Muscle of arm (tissue), 14 donors: ENCODE measurements at places on chromosomes 6 and 20. TPM values are rescaled to one million over a fixed set of nuclear protein-coding genes. Genes with fewer than 3 reads are reported as not detected.

- DNase-seq: no peak
Observed at GRCh38 chr6:12648171-12648570, 68.4 kb upstream of the PHACTR1 start.

GRCh38 chr20:40073535-40074111 lies 615.4 kb downstream of the MAFB start:
- no peak for DNase-seq

DNA sequence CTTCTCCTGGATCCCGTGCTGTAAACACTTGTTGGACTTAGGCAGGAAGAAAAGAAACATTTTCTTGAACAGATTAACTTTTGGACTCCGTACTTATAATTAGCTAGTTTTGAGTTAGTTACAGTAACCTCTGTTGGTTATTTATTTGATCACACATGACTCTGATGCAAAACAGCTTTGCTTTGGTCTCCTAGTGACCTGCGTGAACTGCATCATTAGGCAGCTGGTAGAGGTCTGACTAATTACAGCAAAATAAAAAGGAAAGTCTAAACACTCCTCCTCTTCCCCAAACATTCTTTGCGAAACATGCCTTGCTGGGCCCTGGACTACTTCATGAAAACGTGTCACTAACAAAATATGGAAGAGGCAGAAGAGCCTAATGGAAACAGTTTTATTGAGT lies 61.1 kb upstream of the ZFP64 start:
- no peak for DNase-seq

DNA sequence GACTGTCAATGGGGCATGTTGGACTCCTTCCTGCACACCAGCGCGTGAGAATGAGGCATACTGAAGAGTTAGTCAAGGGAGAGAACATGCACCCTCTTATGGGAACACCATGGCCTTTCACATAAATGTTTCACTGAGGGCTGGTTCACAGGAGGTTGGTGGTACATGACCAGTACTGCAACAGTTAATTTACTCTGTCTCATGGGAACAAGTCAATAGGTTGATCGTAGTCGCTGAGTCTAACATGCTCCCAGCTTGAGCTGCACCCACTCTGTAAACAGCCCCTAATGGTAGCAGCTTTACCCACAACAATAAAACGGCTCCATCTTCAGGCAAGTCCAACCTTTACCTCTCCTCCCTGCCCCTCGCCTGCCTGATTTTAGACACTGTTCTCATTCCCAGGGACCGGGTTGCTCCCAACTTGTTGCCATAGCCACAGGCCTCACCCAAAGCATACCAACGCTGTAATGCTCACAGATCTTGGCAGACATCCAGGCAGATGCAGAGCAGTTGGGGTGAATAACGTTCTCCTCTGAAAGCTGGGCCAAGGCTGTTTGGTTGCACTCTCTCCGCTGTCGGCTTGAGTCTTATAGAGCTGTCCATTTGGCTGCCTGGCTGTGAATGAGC lies 111.3 kb downstream of the LY86 start:
- peak; percentile 84 for DNase-seq

DNA sequence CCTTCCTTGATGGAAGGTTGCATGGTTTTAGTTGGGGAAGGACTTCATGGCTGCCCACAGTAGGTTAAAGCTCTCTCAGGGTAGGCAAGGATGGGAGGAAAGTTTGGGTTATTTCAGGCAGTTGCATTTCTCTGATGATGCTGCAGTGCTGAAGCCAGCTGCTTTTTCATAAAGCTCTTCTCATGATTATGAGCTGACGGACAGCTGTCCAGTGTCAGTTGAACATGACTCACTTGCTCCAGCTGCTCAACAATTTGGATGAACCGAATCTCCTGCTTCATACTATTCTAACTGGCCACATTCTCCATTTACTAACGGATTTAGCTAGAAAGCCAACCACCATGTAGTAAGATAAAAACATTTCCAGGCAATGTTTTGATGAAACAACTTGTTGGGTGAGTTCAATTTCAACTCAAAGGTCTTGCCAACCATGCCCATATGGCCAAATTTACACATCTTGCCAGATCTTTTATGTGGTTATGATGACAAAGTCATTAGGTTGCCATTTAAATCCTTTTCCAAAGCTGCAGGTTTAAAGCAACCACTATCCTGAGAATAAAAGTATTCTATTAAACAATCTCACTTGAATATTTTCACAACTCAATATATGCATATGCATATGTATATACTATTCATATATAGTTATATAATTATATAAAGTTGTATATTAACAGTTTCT lies 125.9 kb downstream of the HS3ST5 start:
- no peak for DNase-seq

DNA sequence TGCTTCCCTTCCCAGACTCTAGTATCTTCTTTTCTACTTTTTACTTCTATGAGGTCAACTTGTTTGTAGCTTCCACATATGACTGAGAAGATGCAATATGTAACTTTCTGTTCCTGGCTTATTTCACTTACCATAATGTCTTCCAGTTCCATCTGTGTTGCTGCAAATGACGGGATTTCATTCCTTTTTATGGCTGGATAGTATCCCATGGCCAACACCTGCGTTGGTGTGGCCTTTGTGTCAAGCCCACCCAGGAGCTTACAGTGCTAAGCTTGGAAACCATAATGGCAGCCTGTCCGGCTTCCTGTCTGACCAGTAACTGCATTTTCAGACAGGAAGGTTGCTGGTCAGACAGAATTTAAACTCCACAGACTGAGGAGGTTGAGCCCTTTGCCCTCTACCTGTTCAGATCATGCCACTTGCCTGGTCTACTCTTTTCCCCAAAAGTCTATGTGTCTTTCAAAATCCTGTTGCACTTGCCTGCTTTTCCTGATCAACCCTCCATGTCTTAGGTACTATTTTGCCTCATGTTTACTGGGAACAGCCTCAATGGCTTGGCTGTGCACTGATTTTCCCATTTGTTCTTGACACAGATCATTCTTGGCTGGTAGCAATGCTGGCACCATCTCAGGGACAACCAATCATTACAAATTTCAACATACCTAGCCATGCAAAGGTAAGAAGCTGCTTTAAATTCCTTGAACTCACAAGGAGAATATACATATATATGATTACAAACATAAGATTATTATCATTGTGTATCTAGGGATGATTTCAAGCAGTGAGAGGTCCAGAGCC lies 114.3 kb upstream of the PLEKHG1 start:
- no peak for DNase-seq

DNA sequence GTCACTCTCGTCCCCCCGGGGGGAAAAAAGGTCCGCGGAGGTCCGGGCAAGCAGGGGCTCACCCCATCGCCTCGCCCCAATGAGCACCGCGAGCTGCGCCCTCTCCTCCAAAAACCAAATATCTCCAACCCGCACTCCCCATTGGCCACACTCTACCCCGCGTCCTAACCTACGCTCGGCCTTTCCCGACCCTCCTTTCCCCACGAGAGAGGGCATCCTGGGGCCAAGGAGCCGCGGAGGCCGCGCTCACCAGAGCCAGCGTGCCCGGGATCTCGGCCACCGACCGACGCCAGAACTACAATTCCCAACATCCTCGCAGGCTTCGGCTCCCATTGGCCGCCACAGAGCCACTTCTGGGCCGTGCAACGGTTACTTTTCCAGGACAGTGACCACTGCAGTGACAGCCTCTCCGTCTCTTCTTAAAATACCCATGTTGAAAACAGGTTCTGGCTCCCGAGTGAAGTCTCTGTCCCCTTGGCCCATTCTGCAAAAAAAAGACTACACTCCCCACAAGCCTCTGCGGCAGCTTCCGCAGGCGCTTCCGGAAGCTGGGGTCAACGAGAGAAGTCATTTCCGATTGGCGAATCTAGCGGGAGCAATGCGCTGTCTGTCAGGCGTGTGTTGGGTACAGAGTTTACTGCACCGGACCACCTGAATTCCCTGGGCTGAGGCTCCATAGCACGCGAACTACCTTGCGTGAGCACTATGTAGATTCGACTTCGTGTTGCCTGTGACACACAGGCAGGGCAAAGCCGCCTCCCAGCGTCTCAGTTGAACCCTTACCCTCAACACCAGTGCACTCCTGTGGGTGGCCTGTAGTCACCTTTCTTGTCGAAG lies at the start of gene ZNF343:
ZNF343 (minus strand) TSS at position 285 of the 837 bp plus-strand sequence. CDS start 15,020 bp downstream, outside the sequence.
- DNase-seq: peak; percentile 89

DNA sequence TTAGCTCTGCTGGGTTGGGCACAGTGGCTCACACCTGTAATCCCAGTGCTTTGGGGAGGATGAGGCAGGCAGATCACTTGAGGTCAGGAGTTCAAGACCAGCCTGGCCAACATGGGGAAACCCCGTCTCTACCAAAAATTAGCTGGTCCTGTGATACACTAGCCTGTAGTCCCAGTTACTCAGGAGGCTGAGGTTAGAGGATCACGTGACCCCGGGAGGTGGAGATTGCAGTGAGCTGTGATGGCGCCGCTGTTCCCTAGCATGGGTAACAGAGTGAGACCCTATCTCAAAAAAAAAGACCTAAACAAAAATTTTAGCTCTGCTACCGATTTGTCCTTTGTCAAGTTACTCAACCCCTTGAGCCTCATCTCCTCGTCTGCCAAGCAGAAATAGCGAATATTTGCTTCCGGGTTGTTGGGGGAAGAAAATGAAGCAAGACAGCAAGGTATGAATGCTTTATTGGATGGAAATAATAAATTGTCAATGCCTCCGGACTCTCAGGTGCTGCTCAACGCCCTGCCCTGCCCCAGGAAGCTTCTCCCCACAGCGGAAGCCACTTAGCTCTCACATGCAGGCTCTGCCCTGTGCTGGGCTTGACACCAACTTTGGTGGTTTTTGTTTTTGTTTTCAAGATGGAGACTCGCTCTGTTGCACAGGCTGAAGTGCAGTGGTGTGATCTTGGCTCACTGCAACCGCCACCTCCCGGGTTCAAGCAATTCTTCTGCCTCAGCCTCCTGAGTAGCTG lies 24.9 kb upstream of the ITCH start:
- no peak for DNase-seq

GRCh38 chr6:53828215-53828614 lies 33.4 kb downstream of the LRRC1 start:
- no peak for DNase-seq

DNA sequence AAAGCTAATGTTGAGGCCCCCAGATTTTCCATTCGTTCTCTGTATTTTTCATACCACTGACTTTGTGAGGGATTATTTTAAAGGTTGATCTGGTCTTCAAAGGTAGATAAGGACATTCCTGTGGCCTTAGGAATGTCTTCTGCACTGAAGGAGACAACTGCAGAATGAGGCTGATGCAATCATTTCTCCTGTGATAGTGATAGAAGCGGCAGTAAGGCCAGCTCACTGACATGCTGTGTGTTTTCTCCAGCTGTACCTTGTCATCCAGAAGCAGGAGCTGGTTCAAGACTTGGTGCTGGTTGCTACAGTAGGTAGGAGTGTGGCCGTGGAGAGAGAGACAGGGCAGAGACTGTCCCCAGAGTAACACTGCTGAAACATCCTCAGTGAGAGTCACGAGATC lies 53.8 kb downstream of the DCBLD1 start:
- DNase-seq: no peak

DNA sequence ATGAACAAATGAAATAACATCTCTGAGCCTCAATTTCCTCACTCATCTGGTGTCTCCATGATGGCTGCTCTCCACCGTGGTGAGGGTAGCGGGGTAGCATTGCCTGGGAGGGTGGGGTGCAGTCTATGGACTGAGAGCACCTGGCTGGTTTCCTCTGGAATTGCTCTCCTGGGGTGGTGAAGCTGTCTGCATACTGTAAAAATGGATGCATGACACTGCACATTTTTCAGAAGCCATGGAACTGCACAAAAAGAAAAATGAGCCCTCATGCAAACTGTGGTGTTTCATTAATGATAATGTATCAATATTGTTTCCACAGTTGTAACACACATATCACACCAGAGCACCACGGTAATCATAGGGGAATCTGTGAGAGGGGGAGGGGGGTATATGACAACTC lies 12.1 kb upstream of the ITPR3 start:
- no peak for DNase-seq

- DNase-seq: no peak
Observed at GRCh38 chr6:9295644-9296043, 860.3 kb upstream of the SLC35B3 start.

DNA sequence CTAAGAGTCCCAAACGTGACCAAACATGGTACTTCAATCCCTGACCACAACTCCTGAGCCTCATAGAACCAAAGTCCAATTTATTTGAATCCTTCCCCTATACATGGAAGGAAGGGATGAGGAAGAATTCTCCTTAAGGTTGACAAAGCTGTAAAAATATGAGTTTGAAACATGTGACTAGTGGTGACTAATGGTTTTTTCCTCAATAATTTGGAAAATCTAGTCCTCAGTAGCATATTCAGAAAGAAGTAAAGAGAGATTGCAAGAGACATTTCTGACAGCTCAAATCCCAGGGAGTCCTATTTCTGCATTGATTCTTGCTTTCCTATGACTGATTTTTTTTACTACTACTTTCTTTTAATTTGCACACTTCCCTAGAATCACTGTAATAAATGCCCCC lies 443.7 kb downstream of the FRK start:
- no peak for DNase-seq

DNA sequence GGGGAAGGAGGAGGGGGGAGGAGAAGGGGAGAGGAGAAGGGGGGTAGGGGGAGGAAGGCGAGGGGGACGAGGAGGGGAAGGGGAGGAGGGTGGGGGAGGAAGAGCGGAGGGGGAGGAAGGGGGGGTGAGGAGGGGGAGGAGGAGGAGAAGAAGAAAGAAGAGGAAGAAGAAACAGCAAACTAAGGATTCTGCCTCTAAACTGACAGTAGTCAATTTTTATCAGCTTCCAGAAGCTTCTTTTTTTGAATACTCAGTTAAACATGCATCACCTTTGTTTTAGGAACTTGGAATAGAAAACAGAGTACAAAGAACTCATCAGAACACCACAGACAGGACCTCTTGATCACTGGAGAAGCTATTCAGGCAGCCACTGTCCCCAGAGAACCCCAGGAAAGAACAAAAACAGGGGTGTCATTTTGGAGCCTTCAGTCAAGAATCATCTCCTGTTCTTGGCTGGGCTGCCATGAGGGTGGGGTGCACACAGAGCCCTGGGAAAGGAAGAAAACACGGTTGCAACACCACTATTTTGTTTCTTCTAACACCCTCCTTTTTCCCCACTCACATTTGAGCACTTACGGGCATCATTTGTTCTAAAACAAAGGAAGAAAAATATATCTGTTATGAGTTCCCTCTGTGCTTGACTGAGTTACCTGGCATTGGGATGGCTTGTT lies 67.4 kb downstream of the TMEM170B start:
- DNase-seq: no peak

DNA sequence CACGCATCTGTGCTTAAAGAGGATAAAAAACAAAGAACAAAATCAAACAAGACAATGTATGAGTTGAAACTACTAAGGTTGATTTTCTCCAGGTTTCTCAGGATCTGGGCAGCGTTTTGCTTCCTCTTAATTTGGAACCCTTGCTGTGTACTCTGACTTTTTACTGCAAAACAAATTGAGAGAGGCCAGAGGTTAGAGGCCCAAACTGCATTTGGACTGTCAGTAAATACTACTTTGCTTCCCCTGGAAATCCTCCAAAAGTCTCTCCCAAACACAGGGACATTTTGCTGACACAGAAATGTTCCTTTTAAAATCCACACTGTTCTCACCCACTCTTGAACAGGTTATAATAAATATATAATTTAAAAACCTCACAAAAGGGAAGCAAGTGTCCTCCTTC lies 1.1 kb downstream of the ARG1 start:
- DNase-seq: no peak

Gene SLC22A7
- polyA plus RNA-seq: not detected

Gene RNASET2
- 14.4 TPM for polyA plus RNA-seq

Gene DEFB124
- polyA plus RNA-seq: not detected

Gene FKBP1C
- polyA plus RNA-seq: 1.7 TPM

Gene SDC4
- polyA plus RNA-seq: 7.8 TPM

Gene OR12D3
- not detected for polyA plus RNA-seq

Gene DEFB132
- not detected for polyA plus RNA-seq

Gene CST4
- polyA plus RNA-seq: not detected

Gene COL9A3
- polyA plus RNA-seq: 6.7 TPM

Gene CLIC5
- polyA plus RNA-seq: 26.5 TPM

Gene MAP7
- polyA plus RNA-seq: 0.21 TPM

Gene EFCAB8
- 0.07 TPM for polyA plus RNA-seq

Gene CTCFL
- polyA plus RNA-seq: 0.08 TPM

Gene FAXC
- polyA plus RNA-seq: 3.5 TPM
